Stimulated activated CD8-positive, alpha-beta memory T cell treated with anti-CD3 and anti-CD28 coated beads, Interleukin-15, amount 100 ng/mL, for 1 hour (primary cell): ENCODE measurements at places on chromosomes 6 and 20.
A peak's percentile ranks its signal among the peaks of the same experiment; 100 is the strongest.

DNA sequence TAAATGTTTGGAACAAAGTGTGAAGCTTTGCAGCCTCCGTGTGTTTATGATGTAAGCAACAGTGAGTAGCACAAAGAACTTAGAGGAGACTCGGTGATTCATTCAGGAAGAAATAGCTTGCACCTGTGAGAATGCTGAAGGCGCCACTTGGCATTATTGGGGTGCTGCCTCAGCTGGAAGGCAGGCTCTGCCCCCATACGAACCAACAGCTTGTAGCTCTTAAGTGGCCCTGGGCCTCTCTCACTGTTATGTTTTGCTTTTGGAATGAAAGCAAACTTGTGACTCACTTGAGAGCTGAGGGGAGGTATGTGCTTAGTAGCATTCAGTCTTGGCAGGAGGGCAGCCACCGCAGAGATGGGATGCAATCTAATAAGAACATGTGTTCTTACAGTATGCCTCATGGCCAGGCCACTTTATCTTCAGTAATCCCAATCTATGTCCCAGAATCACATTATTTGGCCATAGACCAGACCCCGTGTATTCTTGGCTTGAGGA is 310.7 kb downstream of the EYA4 start:
- no peak for DNase-seq

DNA sequence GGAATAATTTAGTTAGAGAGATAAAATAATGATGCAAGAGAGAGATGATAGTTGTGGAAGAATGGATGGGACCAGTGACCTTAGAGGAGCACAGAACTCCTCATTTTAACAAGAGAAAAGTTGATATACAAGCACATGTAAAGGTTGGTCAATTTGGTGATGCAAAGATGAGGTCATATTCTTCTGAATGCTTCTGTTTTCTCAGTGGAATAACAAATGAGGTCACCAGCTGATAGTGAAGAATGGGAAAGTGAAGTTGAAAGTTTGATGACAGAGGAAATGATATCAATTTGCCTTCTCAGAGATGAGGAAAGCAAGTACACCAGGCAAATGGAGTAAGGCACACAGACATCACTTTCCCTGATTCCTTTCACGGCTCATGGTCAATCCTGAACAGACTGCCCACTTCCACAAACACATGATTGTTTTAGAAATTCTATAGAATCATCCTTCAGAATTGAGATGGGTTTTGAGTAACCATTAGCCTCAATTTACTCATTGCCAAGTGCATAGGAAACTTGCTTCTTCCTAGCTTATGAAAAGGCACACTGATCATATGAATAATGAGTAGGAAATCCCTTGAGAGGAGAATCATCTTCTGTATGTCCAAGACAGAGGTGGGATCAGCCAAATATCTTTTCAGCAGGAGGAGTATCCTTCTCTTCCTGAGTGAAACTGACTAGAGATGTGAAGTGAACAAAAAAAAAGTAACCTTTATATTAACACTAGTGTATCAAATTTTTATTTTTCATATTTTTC is 82.4 kb upstream of the TCF21 start:
- no peak for DNase-seq

DNA sequence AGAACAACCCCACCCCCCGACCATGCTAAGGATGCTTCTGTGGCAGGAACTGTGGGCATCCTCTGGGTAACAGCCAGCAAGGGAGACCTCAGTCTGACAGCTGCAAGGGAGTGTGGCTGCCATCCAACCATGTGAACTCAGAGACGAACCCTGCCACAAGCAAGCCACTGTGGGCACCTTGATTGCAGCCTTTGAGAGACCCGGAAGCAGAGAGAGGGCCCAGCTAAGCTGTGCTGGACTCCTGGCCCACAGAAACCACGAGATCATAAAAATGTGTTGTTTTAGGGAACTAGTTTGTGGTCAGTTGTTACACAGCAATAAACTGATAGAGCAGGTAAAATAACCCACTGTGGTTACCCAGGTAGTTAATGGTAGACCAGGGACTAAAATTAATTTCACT is 414.6 kb downstream of the CDH26 start:
- DNase-seq, result no peak

- no peak for DNase-seq
Measured at GRCh38 chr20:40812415-40812925, 123.4 kb upstream of the MAFB start.

GRCh38 chr6:21395121-21395520 is 198.4 kb upstream of the SOX4 start:
- DNase-seq, result no peak

- DNase-seq, result peak; percentile 27
Measured at GRCh38 chr6:143026696-143027449, 33.8 kb upstream of the AIG1 start.
